NCI-H2227 treated with DMSO at 0.1 percent for 48 hours (cell line): ENCODE measurements at places on chromosomes 5 and 9.

- no peak for DNase-seq
Observed at GRCh38 chr5:173354645-173355044, 26.4 kb upstream of the STC2 start.

- DNase-seq, result no peak
Observed at GRCh38 chr9:35940458-35941407, 17.2 kb downstream of the OR2S2 start.

GRCh38 chr5:150152636-150153462, 2.8 kb downstream of the PDGFRB start:
- no peak for DNase-seq

DNA sequence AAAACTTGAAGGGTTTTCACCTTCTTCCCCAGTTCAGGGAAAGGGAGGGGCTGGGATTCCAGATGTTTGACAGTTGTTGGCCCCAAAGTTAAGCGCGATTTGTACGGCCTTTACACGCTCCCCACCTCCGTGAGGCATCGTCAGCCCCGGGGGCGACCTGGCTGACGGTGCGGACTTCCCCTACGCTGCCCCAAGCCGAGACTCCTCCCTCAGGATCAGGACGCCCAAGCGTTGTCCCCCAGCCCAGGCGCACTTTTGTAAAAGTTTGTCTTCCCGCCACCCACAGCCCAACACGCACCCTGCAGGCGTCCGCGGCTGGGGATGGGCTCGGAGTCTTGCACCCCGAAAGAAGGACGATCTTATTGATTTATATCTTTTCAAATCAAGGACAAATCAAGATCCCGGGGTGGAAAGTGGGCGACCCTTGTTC, 713 bp downstream of the MOB3B start:
- no peak for DNase-seq

DNA sequence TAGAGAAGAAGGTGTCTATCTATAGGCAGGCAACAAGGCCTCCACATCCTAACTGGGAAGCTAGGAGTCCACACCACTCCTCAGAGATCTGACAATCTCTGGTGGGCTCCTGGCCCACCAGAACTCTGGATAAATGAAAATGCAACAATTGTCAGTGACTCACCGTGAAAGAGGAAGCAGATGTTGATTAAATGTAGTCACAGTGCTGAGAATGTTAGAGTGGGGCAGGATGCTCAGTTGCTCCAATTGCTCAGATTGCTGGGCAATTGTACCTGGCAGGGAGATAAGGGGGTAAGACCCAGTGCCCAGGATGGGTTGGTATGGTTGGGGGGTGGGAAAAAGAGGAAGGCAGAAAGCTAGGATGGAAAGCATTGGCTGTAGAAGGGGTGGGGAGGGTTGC, 4.3 kb downstream of the CCL19 start:
- DNase-seq, result no peak

DNA sequence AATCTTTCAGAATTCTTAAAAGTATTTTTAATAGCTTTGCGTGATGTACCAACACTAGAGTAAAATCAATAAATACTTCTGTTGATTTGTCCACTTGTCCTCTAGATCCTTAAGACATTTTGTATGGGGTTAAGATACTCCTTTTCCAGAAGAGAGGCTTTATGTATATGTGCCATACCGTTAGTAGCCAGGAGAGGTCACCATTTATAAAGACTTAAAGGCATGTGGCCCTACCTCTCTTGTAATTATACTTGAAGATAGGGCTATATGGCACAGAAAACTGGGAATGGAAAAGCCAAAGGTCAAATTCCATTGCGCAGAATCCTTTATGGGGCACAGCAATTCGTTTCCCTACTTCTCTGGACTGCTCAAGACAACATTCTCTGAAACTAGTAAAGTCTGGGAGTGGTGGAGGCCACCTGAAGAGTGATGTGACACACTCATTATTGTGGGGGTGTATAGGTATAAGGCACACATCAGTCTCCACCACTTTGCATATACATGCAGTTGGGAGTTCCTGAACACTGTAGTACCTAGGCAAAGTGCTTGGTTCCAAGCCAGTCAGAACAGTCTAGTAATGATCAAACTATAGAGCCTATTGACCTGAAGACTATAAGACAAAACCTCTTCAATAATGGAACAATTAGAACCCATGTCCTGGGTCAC, 140.1 kb upstream of the FBXL17 start:
- DNase-seq, result peak; percentile 6

DNA sequence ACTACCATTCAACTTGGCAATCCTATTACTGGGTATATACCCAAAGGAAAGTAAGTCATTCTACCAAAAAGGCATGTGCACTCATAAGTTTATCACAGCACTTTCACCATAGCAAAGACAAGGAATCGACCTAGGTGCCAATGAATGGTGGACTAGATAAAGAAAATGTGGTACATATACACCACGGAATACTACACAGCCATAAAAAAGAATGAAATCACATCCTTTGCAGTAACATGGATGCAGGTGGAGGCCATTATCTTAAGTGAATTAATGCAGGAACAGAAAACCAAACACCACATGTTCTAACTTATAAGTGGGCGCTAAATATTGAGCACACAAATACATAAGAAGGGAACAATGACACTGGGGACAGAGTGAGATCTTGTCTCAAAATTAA, 65.8 kb upstream of the SUB1 start:
- no peak for DNase-seq

DNA sequence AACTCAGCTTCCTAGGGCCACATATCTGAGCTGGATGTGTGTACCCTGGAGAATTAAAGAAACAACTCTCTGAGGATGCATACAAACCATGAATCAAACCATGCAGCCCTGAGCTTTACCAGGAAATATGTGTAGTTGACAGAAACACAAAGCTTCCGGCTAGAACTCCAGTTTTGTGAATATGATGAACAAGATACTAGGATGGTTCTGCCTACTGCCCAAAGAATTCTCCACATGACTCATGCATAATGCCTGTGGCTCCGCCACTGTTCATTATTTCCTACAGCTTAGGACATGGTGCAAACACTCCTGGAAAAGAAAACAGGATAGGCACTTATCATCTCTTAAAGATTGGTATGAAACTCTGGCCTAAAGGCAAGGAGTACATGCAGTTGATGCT, 343.4 kb downstream of the DNAH5 start:
- DNase-seq, result no peak

- no peak for DNase-seq
Observed at GRCh38 chr5:181204113-181204825, 727 bp downstream of the TRIM7 start.

- DNase-seq, result no peak
Observed at GRCh38 chr5:178590141-178590923, at the start of gene COL23A1. COL23A1 (minus strand) TSS chr5:178590393.

GRCh38 chr5:1805736-1806135, 4.5 kb downstream of the NDUFS6 start:
- DNase-seq, result no peak

DNA sequence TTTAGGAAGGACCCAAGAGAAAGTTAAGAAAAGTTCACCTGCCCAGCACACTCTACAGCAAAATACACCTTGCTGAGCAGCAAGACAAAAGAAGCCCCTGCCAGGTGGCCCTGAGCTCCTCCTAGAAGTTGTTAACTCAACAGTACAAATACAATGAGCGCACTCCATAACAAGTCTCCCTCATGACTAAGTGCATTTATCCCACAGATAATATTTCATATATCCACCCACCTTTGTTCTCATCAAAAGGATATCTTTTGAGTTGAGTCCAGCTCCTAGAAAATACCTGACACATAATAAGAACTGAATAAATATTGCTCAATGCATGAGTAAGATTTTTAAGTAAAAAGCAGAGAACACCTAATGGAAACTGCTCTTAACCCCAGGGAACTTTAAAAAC, 73.3 kb downstream of the ABCA1 start:
- DNase-seq, result no peak

DNA sequence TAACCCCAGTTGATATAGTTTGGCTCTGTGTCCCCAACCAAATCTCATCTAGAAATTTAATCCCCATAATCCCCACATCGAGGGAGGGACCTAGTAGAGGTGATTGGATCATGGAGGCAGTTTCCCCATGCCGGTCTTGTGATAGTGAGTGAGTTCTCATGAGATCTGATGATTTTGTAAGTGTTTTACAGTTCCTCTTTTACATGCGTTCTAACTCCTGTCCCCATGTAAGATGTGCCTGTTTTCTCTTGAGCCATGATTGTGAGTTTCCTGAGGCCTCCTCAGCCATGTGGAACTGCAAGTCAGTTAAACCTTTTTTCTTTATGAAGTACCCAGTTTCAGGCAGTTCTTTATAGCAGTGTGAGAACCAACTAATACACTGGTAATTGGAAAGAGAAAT, 73.6 kb downstream of the CDH12 start:
- no peak for DNase-seq

DNA sequence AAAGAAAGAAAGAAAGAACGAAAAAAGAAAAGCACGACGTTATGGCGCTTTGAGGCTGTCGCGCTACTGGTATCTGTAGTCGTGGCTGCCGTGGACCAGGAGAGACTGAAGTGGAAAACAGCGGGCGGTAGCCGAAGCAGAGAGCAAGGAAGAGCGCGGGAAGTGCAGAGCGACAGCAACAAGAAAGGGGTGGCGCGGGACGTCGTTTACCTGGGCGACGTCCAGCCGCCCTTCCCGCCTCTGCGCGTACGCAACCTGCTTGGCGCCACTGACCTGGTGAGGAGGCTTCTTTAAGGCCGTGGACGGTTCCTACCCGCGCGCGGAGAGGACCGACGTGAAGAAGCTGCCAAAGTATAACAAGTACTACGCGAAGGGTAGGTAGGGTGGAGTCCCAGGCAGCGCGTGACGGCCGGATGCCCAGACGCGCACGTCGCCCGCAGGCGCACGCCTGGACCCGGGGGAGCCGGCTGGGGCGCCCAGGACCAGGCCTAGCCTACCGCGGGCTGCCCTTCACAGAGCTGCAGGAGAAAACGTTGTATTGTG, 15.4 kb downstream of the CCL28 start:
- DNase-seq, result peak; percentile 53

GRCh38 chr9:115444959-115445358, 327.0 kb upstream of the TNC start:
- DNase-seq, result no peak

DNA sequence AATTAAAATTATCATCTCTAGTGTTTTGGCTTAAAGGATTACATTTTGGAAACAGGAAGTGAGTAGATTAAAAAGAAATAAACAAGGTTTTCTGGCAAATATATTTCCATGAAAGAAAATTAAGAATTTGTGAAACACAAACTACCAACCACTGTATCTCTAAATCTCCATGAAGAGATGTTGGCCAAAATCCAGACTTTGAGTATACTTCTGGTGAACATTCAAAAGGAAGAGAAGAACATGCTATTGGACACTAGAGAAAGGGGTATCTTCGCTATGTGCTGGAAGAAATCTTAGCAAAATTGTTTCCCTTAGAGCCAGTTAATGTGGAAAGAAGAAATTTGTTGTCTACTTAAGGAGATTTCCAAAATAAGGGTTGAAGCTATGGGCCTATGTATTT, 710.4 kb upstream of the CTNND2 start:
- DNase-seq, result no peak
